ENCODE measurements at places on chromosomes 4 and X.

GRCh38 chr4:40418430-40419230, 83.5 kb downstream of the CHRNA9 start:
- no peak for ATAC-seq

- peak; percentile 42 for ATAC-seq
These were observed 41.7 kb downstream of the FGFRL1 start for GRCh38 chr4:1053080-1053661.

DNA sequence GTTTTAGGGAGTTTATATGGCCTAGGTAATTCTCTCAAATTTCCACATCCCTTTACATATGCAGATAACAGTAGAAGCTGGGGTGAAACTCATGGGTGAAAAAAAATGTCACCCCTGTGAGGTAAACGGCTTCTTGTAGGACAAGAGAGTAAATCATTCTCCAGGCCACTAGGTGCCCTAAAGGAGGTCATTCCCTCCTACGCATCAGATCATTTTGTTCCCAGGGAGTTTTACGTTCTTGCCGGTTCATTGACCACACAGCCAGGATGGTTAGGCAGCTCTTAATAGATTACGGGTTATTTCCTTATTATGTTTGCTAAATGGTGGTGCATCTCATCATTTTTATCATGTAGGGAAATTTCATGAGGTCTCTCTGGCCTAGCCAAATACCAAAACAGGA, 225.8 kb upstream of the NOCT start:
- ATAC-seq, result no peak

DNA sequence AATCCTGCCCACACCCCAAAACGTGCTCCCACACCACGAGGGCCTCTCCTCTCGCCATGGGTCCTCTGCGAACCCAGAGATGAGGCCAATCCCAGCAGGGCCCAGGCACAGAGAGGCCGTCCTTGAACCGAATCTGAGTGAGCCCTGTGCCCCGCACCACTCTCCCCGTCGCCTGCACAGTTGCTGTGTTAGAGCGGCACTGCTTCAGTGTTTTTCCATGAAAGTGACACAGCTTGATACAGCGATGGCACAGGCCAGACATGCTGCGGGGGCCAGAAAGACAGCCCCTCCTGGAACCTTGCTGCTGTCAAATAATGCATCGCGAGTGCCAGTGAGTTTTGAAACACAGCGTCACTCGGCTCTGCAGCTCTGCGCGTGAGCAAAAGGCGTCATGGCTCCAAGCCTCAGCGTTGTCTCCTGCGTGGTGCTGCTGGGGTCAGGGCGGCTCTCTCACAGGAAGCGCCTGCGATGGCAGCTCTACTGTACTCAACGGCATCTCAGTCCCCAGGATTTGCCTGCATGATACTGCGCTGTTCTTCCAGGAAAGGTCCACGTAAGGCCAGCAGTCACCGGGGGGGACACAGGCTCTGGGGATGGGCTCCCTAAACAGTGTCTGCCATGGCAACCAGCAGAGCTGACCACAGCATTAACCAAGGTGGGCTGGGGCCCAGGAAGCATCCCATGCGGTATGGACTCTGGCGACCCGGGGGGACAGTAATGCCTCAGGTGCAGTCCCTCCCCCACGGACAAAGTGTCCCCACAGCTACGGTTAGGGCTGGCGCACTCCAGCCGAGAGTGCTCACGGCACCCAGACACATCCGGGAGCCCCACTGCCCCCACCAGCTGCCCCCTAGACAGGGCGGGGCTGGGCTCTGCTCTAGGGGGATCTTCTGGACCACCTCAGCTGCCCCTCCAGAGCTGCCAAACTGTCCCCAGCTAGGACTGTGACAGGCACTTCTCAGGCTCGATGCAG, 63.1 kb downstream of the ACOX3 start:
- ATAC-seq, result no peak

GRCh38 chr4:183541752-183542040, 36.8 kb downstream of the ING2 start:
- no peak for ATAC-seq

DNA sequence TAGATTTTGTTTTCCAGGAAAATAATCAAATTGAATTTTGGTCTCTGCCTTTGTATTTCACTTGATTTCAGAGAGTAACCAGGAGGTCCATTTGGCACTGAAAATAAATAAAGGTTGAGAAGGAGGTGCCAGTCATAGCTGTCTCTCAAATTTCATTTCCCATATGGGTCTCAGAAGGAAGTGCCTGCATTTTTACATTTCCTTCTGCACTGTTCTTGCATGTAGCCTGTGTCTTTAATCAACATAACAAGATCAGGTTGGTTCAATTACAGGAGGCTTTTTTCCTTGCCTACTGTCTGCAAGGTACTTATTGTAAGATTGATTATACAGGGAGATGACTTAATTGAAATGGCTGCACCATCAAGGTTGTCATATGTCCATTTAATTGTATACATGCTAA, 15.7 kb downstream of the LRRC66 start:
- no peak for ATAC-seq
